ENCODE measurements at places on chromosomes 6 and 20.

DNA sequence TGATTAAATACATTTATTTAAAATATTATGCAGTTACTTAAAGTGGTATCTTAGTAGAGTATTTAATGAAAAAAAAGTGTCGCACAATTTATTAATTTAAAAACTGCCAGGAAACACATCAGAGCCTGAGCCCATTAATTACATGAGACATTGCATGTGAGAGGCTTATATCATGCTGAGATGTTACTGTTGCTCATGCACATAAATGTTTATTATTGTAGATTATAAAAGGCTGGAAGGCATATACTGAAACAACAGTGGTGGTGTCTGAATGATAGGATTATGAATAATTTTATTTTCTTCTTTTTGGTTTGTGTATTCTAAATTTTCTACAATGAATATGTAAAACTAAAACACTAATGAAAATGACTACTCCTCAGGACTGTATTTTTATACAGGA is 45.7 kb upstream of the TXNDC5 start:
- no peak for DNase-seq

GRCh38 chr20:23655491-23656211 is 17.9 kb upstream of the CST3 start:
- DNase-seq: no peak

- DNase-seq: no peak
Measured at GRCh38 chr6:111430605-111431376, 52.2 kb downstream of the REV3L start.

DNA sequence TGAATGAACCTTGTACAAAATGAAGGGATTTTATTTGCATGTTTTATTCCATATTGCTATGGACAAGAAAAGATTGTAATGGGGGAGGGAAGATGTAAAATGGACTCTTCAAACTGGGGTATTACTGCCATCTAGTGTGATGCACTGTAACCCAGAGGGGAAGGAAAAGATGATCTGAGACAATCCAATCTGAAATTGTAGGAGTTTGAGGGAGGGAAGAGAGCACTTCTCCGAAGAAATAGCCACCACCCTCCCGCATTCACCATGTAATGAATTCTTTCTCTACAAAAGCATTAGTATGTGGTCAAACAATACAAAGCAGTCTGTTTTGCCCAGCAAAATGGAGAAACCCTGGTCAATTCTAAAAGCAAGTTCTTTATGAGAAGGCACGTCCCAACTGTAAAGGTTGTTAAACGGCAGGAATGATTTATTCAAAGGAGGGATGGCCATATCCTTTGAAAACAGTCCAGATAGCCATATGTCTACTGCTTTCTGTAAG is 679.5 kb upstream of the NRSN1 start:
- DNase-seq: no peak

- no peak for DNase-seq
Measured at GRCh38 chr20:39206899-39207564, 244.9 kb downstream of the DHX35 start.

- DNase-seq: no peak
Measured at GRCh38 chr6:83436674-83437073, 5.8 kb upstream of the ME1 start.

- peak; percentile 61 for DNase-seq
Measured at GRCh38 chr6:5302995-5303622, 41.8 kb downstream of the FARS2 start.

DNA sequence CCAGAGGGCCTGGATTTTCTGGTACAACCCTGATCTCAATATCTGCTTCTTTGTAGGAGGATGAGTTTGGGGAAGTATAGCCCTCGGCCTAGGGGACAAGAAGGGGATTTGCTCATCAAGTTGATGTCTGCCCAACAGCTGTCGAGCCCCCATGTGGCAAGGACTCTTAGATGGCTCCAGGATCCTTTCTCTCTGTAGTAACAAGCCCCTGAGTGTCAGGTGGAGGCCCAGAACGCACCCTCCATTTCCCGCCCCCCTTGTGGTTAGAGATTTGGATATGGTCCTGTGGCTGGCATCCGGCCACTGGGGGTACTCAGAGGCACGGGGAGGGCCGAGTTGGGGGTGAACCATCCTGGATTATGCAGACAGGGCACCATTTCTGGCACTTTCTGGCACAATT is 50.1 kb downstream of the CTCFL start:
- no peak for DNase-seq

- DNase-seq: no peak
Measured at GRCh38 chr20:14422892-14423291, 85.5 kb upstream of the FLRT3 start.

DNA sequence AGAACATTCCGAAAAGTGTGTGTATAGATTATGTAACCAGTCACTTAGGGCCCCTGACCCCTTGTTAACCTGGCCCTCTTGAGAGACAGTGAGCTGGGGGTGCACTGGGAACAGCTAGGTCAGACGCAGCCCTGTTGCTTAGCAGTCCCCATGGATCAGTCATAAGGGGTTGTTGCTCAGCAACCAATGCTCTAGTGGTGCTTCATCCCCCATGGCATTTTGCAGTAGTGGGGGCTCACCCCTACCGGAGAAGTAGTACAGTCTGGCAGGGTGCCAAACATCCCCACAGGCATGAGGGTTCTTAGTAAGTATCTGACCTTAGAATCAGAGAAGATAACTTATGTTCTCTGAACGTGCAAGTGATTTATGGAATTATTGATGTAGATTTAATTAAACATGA is 12.3 kb downstream of the PKIB start:
- DNase-seq: no peak

- no peak for DNase-seq
Measured at GRCh38 chr20:57725636-57726035, 15.8 kb upstream of the PMEPA1 start.

DNA sequence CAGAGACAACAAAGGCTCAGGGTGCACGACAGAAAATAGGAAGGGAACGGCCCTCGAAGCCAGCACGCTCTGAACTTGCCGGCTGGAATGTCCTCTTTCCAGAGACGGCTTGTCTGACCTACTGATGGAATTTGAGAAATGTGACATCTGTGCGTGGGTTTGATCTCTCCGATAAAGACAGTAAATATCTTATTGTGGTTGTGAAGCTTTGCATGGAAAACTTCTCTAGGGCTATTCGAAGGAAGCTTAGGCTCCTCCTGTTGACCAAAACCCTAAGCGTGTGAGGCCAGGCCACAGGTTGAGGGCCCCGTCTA is 247.3 kb downstream of the ZNF217 start:
- no peak for DNase-seq

- no peak for DNase-seq
Measured at GRCh38 chr20:46801003-46801702, 91.7 kb downstream of the SLC2A10 start.

DNA sequence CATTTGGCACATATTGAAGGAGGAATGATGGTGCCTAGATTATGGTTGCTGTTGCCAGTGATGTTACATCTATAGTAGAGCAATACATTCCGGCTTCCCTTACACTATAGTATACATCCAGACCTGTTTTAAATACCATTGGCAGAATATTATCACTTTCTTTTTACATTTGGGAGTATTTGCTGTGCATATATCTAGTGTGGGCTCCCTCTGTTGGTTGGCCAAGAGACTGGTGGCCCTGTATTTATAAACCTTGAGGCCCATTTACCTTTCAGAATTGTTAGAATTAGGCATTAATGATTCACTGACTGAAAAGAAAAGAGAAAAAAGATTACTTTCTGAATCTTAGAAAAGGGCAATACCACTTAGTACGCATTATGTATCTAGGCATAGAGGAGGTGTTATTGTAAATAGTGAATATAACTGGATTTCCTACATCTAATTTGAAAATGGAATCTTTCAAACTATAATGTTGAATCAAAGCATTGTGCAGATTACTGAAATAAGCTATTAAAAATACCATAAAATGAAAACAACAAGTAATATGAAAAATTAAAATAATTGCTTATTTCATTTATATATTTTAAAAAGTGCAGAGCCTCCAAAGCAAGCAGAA is 628.8 kb upstream of the MAN1A1 start:
- no peak for DNase-seq

- DNase-seq: peak; percentile 70
Measured at GRCh38 chr20:25247956-25248785, at the start of gene PYGB. Gene PYGB, plus strand, starts transcription at chr20:25248085. Its CDS starts 94 bp downstream, at chr20:25248179.

GRCh38 chr6:100809346-100809745 is 71.8 kb downstream of the ASCC3 start:
- DNase-seq: no peak

- DNase-seq: peak; percentile 65
Measured at GRCh38 chr20:44586289-44586911, 4.0 kb downstream of the PKIG start.

DNA sequence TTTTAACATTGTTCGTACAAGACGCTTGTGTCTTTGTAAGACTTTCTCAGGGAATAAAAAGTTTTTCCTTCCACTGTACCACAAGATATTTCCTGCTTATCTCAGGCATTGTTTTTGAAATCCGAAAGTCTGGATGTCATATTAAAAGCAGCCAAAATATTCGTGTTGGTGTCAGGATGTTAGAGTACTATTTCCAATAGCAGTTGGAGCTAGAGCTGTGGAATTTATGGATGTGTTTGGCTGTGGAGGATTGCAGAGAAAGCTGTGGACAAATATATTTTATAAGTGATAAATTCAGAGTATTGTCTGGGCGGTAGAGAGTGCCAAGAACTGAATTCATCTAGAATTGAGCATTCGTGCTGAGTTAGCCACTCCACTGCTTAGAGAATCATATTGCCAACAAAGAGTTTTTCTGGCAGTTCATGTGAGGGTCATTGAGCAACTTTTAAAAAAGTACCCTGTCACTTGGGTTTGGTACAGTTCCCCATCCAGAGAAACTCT is 57.7 kb downstream of the ZDHHC14 start:
- DNase-seq: no peak

- DNase-seq: no peak
Measured at GRCh38 chr6:7292596-7293255, 20.3 kb downstream of the SSR1 start.

GRCh38 chr20:59749301-59749700 is 145.0 kb downstream of the PHACTR3 start:
- DNase-seq: no peak

DNA sequence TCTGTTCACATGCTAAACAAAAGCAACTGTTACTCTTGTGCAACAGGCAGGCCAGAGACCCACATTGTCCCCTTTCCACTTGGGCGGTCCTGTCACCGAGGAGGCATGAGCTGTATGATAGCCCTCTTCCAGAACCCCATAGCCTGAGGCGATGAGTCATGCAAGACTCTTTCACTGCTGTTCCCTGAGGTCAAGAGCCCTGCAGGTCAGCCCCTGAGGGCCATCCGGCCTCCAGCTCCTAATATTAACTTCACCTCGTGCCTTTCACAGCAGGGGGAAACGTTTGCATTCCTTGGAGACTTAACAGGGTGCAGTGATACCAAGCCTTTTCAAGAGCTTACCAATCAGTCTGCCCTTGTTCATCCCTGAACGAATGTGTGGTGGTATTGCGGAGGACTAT is 253.3 kb upstream of the ECI2 start:
- no peak for DNase-seq
